NCI-H446 (cell line): ENCODE measurements at places on chromosomes 12 and 14.

DNA sequence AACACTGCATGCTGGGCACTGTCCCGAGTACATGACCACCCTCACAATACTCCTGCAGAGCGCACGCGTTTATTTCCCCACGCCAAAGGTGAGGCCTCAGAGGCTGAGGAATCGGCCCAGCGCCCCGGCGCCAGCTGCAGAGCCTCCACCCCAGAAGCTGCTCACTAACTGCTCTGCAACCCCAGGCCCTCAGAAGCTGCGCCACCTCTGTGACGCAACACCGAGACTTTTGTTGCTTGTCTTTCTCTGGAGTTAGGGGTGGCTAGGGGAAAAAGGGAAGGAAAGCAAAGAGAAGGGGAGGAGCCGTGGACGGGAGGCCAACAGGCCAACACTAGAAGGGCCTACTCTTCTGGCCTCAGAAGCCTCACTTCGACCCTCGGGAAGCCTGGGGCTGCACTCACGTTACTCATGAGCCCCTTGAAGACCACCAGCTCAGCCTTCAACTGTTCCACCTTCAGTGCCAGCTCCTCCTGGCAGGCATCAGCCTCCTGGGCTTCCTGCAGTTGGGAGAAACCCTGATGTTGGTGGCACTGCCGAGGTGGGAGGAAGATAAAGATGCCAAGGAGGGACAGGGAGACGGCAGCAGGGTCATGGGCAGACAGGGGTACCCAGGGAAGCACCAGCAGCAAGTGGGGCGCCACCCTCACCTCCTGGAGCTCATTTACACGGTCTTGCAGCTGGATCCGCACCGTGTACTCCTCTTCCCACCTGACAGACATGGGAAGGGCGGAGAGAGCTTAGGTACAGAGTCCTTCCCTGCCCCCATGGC lies 5.4 kb downstream of the IFFO1 start:
- DNase-seq: no peak

GRCh38 chr12:111201036-111201435 lies 167.9 kb downstream of the PHETA1 start:
- DNase-seq: no peak

DNA sequence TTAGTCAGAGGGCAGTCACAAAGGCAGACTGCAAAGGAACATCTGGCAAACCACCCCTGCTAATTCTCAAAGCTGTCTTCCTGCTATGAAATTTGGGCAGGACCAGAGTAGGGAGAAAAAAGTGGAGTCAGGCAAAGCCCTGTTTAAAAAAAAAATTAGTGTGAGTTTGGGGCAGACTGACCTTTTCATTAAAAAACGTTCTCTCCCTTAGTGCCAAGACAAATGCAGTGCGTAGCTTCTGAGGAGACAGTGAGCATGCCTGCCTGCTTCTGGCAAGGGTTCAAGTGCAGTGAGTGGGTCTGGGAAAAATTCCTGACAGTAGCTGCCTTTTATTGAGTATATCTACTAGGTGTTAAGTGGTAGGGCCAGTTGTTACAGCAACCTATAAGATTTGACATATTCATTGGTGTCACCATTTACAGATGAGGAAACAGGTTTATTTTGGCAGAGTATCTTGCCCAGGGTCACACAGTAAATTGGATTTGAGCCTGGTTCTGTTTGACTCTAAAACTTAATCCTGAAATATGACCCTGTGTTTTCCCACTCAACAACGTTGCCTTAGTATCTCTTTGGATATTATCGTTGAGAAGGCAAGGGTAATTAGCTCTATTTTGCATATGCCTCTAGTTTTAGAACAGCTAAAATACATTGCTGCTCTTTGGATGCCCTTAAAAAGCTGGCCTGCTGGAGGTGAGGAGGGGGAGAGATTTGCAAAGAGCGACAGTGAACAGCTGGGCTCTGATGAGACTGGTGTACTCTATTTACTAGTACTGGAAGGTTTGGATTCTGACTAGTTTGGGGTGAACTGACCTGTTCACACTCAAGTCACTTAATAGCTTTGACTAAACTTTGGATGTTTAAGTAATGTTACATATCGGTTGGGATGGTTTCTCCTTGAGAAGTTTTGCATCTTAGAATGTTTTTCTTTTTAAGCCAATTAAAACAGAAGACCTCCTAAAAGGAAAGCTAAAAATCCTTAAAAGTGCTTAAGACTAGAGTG lies 72.8 kb downstream of the PAPOLA start:
- DNase-seq: peak; percentile 65

DNA sequence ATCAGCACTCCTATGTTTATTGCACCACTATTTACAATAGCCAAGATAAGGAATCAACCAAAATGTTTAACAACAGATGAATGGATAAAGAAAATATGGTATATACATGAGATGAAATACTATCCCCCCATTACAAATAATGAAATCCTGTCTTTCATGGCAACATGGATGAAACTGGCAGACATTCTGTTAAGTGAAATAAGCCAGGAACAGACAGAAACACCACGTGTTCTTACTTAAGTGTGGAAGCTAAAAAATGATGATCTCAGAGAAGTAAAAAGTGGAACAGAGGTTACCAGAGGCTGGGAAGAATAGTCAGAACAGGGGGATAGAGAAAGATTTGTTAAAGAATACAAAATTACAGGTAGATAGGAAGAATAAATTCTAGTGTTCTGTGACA lies 113.7 kb upstream of the MDM1 start:
- DNase-seq: no peak

- DNase-seq: no peak
Observed at GRCh38 chr14:91509083-91509877, 830 bp downstream of the PPP4R3A start.

- no peak for DNase-seq
Observed at GRCh38 chr14:84040101-84040500, 1489.8 kb upstream of the FLRT2 start.

- no peak for DNase-seq
Observed at GRCh38 chr14:98931911-98932310, 340.1 kb downstream of the BCL11B start.

DNA sequence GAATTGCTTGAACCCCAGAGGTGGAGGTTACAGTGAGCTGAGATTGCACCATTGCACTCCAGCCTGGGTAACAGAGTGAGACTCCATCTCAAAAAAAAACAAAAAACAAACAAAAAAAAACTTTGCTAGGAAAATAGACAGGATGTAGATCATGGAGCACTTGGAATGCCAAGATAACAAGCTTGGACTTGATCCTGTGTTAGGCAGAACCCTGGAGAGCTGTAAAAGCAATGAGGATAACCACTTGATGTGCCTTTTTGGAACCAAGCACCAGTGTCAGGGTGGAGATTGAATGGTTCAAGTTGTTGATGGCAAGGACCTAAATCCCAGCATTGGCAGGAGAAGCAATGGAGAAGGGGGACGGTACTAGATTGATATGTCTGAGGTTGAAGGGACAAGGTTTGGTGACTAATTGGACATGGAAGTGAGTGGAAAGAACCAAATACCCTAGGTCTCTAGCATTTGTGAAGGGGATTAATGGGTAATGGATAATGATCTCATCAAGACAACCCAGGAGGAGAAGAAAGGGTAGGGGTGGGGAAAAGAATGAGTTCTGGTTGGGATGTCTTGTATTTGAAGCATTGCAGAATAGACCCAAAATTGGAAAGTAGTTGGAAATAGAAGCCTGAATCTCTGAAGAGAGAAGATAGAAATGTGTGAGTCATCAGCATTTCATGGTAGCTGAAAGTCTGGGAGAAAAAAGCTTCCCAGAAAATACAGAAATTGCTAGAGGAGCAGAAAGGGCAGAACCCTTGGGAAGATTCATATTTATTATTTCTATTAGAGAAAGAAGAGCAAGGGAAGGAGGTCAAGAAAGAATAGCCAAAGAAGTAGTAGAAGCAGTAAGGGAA lies 176.7 kb downstream of the NUAK1 start:
- DNase-seq: no peak

- no peak for DNase-seq
Observed at GRCh38 chr12:27207615-27208413, 36.3 kb upstream of the STK38L start.

GRCh38 chr14:79871136-79871535 lies 340.2 kb downstream of the DIO2 start:
- DNase-seq: no peak

- no peak for DNase-seq
Observed at GRCh38 chr14:52937306-52937705, 13.5 kb downstream of the FERMT2 start.

DNA sequence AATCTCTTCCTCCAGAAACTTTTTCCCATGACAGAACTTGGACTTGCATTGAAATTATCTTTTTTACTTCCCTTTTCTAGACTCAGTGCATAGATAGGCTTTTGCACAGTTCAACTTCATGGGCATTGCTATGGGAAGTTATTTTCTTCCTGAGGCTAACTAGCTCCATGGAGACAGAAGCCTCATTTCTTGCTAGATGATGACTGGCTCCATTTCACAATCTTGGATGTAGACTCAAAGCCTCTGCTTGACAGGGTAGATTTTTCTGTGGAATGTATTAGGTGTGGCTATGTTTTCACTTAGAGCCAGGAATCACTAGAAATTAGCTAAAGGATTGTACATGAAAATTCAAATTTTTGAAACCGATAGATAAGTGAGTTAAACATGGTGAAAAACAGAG lies 884.1 kb upstream of the MGAT4C start:
- no peak for DNase-seq

DNA sequence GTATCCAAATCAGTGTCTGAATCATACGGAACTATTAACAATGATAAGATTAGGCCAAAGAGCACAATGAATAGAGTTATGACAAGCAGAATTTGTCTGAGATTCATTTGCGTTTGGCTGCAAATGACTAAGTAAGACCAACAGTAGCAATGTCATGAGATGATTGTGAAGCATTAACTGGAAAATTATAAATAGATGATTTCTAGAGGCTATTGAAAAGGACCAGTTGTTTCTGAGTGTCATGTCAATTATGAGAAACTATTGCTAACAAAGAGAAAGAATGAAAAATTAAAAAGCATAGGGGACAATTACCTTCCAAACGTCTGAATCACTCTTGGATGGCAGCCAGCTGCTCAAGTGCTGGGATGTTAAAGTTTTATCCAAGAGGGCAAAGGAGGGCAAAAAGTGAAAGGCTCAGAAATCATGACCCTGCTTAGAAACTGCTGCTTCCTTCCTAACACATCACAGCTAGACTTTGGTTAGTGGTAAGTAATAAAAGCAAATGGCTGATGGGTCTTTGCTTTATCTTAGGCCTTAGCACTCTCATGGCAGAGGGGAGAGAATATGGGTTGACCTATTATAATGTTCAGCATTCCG lies 89.0 kb downstream of the AKAP6 start:
- peak; percentile 37 for DNase-seq

GRCh38 chr12:49558526-49558925 lies 9.4 kb downstream of the MCRS1 start:
- no peak for DNase-seq

GRCh38 chr12:34390171-34390841 lies 368.0 kb downstream of the ALG10 start:
- no peak for DNase-seq

DNA sequence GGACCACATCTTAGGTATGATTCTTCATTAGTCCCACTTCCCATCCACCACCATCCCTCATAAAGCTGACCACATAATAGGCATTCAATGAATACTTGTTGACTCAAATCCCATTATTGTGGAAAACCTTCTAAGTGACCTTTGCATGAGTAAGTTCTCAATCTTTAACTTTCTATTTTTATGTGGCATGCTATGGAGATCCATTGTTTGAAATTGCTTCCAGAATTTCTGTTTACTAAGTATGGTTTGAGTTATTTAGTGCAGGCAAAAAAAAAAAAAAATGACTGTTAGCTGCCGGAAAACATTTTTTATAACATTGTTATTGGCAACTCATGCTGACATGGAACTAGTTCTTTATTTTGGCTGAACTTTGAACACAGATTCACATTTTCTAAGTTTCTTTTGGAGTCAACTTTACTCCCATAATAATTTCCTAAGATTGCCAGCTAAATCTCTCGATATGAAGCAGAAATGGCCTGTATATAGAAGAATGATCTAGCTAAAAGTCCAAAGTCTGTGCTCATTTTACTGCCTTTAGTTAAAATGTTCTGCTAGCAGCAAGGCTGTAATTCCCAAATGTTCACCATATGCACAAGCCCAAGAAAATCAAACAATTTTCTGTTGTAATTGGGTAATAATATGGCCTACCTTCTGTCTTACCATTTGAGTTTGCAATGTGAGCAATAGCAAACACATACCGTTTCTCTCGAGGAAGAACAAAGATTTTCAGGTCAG lies 77.9 kb downstream of the PTGER2 start:
- no peak for DNase-seq
